ENCODE measurements at places on chromosomes 7 and 10.

DNA sequence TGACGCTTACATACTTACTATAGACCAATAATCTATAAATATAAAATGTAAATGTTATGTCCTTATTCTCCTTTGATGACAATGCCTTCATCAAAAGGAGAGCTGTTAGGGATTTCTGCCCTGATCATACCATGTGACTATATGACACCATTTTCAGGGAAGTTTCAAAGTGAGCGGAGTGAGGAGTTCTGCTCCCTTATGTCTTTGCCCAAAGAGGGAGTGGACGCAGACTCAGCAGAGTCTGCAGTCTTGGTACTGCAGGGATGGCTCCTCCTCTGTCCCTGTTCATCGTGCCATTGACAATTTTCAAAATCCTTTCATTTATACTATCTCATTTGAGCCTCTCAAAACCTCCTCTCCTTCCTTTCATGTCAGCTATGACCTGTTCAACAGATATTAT lies 27.9 kb downstream of the HYAL4 start:
- no peak for DNase-seq

DNA sequence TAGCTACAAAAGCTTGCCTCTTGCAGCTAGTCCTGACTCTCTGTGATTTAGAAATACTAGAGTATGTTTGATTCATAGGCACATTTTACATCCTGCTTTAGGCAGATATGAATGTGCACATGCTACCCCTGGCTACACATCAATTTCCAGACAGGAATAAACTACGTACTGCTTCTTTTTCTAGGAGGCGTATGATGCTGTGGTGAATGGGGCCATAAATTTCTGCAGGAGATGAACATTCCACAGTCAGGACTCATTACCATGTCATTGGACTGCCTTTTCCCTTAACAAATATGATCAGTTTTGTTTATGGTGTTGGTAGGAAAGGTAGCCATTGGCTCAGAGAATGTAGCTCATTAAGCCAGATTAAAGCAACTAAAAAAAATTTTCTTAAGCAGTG lies 50.1 kb upstream of the IFRD1 start:
- peak; percentile 73 for DNase-seq

DNA sequence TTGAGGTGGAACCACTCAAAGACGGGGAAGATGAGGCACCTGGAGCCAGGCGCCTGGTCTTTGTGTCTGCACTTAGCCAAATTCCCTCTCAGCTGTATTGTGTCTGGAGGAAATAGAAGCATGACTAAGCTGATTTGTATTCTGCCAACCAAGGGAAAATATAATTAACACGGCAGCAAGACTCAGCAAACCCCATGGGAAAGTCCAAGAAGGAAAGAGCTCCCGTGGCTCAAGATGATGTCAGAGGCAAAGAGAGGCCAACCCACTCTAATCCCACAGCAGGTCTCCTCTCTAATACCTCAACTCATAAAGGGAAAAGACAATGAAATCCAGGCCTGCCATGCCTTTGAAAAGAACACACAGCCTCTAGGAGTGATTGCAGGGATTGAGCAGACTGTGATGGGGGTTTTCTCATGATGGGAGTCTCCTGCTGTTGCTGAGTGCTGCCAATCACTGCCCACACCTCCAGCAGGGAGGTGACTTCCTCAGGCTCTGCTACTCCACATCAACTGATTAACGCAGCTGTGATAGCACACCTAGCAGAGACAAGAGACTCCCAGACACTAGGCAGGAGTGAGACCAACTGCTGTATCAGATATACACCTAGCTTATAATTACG lies 255.5 kb upstream of the C7orf33 start:
- peak; percentile 80 for DNase-seq

GRCh38 chr7:140926021-140926817 lies 1.5 kb upstream of the BRAF start:
- no peak for DNase-seq

GRCh38 chr7:155814316-155815276 lies 2.3 kb upstream of the SHH start:
- DNase-seq = no peak

- no peak for DNase-seq
These were observed 16.3 kb upstream of the COL1A2 start for GRCh38 chr7:94378356-94378755.

DNA sequence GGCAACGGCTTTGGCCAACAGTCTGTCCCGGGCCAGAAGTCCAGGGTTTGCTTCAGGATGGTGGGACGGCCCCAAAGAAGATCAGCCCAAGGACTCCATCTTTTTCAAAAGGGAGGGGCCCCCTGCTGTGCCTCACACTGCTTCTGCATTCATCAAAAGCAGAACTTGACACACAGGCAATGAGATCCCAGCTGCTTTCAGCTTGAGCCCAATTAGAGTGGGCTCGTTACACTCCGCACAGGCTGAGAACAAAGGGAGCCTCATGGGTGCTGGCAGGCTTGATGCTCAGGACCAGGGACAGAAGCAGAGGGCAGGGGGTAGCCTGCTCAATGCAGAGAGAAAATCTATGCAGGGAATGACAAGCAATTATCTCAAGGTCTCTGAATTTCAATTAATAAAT lies 45.5 kb downstream of the VOPP1 start:
- DNase-seq = no peak

- DNase-seq = no peak
These were observed 193.6 kb downstream of the MAD1L1 start for GRCh38 chr7:2038931-2039728.

DNA sequence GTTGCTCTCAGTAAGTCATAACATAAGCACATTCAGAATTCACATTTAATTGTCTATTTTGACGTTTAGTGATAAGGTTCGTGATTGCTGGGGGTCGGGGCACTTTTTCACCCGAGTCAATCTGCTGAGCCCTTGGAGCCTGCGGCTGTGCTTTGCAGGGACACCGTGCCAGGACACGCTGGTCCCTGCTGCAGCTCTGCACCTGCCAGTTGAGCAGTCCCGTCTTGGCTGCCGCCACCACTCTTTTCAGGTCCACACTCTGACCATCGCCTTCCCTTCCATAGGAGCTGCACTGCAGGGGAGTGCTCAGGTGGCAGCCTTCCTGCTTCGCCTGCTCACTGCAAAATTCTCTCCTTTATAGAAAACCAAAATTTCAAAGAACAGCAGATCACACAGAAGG lies 36.4 kb downstream of the CUL1 start:
- no peak for DNase-seq

Data from fibroblast of mammary gland (primary cell).